ENCODE measurements at places on chromosomes 1 and 21.

DNA sequence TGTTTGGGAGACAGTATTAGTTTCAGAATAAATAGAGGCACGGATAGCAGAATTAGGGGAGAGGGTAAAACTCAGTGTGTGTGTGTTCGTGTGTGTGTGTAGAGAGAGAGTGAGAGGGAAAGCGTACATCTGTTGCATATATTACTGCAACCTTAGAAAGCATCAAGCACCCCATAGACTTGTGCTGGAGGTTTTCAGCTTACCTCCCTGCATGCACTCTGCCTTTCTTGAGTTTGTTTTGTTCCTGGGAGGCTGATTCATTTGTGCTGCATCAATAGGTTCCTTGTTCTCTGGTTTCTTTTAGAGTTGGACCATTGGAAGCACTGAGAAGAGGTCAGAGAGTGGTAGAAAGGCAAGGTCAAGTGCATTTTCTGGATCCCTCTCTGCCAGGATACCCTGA lies 104.4 kb upstream of the KCNK1 start:
- DNase-seq, result no peak

GRCh38 chr1:116731439-116731838 lies 22.8 kb upstream of the CD2 start:
- no peak for DNase-seq

- peak; percentile 10 for DNase-seq
Observed at GRCh38 chr1:50610563-50610962, 187.3 kb upstream of the DMRTA2 start.

GRCh38 chr1:213953806-213954205 lies 34.0 kb upstream of the PROX1 start:
- no peak for DNase-seq

- no peak for DNase-seq
Observed at GRCh38 chr1:227907439-227908015, 40.2 kb downstream of the WNT9A start.

DNA sequence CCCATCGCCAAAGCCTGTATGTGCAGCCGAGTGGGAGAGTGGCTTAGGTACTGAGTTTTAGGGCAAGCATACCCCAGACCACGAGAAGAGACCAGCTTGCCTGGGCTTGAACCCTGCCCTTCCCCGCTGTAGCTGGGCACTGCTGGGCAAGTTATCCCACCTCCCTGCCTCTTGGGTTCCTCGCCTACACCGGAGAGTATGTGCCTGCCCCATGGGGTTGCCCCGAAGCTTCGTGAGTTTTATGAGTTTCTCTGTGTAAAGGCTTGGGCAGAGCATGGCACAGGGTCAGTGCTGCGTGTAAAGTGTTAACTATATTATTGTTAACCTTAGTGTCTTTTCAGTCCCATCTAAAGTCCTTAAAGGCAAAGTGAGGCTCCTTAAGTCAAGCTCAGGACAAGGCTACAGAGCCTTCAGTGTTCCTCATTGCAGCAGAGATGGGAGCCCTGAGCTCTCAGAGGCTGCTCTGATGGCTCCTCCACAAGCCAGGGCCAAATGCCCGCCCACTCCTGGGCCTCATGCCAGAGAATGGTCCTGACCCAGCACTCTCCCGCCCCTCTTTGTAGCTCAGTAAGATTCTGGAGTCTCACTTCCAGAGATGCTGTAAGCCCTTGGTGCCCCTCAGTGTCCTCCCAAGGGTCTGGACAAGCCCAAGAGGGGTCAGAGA lies 37.0 kb upstream of the KCNA10 start:
- DNase-seq, result no peak

GRCh38 chr1:38334930-38335592 lies 288.5 kb upstream of the POU3F1 start:
- no peak for DNase-seq

GRCh38 chr1:210841926-210842625 lies 291.9 kb downstream of the KCNH1 start:
- DNase-seq, result no peak

GRCh38 chr1:181504399-181504842 lies 21.1 kb downstream of the CACNA1E start:
- no peak for DNase-seq

- DNase-seq, result no peak
Observed at GRCh38 chr1:109067883-109068282, 7.9 kb downstream of the TAF13 start.

GRCh38 chr1:3954170-3955169 lies 54.4 kb upstream of the C1orf174 start:
- no peak for DNase-seq

- DNase-seq, result no peak
Observed at GRCh38 chr1:80450711-80451110, 1350.0 kb upstream of the ADGRL2 start.

GRCh38 chr1:154730986-154731489 lies 123.1 kb upstream of the ADAR start:
- no peak for DNase-seq

- no peak for DNase-seq
Observed at GRCh38 chr1:117964290-117965038, 34.9 kb downstream of the WDR3 start.

DNA sequence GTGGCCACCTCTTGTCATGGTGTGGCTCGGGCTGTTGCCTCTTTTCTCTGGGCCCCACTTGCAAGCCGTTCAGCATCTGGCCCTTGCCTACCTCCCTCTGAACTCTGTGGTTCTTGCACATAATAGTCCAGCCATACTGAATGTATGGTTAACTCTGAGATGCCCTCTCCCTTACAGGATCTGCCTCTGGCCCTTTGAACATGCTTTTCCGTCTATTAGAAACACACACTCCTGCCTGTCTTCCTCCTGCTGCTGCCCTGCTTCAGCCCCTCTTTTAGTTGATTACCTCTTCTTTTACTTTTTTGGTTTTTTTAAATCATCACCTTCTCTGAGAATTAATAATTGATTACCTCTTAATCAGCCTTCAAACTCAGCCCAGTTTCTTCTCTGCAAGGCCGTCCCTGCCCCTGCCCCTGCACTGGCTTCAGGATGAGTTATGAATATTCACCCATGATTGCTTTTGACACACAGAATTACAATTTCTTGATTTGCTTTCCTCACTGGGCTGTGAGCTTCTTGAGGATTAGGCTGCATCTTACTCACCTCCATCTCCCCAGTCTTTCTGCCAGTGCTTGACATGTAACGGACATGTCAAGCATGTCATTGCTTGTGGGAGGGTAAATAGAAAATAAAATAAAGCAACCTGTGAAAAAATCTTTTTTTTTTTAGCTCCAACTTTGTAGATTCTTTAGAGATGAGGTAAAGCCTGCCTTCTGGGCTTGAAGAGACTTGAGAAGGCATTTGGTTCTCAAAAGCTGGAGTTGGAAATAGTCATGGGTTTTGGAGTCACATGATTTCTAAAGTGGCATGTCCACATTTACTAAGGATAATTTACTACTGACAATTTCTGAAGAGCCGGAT lies 158.3 kb downstream of the PLXNA2 start:
- DNase-seq, result no peak

- peak; percentile 78 for DNase-seq
Observed at GRCh38 chr1:200410566-200410878, 686 bp upstream of the ZNF281 start.

DNA sequence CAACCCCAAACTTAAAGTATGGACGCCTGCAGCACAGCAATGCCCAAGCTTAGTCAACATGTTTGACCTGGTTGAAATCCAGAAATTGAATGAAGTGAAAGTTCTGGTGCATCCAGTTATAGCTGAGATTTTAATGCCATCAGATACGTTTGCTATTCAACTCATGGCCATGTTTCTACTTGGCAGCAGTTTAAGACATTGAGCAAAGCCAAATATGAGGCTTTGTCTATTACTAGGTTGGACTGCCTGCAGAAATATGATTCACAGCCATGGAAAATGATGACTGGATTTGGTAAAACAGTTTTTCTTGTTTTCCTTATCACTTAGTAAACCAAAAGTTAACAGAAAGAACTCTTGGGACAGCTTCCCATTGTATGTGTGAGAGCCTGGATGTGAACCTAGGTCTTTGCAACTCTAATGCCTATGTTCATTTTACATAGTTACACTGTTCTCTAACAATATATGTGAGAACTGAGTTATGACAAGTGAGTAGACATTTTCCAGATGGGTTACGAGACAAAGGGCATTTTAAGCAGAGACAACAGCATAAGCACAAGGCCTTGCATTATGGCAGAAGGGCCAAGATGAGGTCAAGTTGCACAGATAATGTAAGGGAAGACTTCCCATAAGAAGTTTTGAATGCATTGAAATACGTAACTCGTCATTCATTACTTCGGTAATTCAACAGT lies 32.4 kb upstream of the MYSM1 start:
- DNase-seq, result no peak

DNA sequence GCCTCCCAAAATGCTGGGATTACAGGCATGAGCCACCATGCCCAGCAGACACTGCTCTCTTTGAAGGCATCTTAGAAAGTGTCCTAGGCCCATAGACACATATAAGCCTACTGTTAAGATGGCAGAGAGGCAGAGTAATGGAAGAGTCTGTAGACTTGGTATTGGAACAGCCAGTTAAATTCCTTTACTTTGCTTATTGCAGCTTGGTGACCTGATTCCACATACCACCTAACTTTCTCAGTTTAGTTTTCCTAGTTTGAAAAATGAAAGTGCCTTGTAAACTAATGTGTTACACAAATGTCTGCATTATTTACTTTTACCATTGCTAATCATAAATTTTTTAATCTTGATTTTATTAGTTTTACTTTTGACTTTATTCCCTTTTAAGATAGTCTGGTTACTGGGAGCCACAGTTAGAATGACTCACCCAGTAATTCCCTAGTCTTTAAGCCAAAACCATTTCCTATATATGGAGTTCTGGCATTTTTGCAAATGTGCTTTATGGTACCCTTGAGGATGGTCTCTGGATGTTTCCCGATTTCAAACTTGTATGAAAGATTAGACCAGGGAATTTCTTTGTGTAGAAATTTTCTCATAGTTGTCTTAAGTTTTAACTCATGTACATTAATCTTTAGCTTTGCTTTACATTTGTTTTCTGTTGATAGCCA lies 6.4 kb downstream of the SMAP2 start:
- DNase-seq, result no peak

GRCh38 chr1:244368279-244368678 lies 83.4 kb downstream of the ADSS2 start:
- DNase-seq, result no peak

DNA sequence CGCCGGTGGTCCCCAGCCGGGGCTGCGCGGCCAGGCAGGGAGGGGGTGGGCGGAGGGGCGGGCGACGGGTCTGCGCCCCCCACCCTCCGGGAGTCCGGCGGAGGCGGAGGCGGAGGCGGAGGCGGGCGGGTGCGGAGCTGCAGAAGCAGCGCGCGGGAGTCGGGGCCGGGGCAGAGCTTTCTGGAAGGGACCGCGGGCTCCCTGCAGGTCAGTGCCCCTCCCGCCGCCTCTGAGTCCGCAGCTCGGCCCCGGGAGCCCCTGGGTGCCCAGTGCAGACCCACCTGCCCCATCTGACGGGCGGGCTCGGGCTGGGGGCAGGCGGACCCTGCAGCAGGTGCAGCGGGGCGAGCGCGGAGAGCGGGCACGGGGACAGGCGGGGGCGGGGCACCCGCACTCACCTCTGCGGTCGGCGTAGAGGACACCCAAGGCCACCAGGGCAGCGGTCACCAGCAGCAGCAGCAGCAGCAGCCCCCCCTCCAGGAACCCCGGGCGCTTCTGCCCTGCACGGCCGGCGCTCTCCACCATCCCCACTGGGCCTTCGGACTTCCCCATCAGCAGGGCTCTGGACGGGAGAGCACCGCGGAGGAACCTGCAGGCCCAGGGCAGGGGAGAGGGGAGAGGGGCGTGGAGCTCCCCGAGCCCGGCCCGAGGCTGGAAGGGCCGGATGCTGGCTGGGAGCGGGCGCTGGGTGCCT lies 3.7 kb downstream of the MMEL1 start:
- no peak for DNase-seq

- no peak for DNase-seq
Observed at GRCh38 chr1:39657402-39657801, 14.5 kb downstream of the NT5C1A start.

Data from DMS79 (cell line).